Left ventricle myocardium inferior (tissue), 1 donor: ENCODE measurements at places on chromosomes 11 and 22.
A peak's percentile ranks its signal among the peaks of the same experiment; 100 is the strongest.

- H3K4me3 ChIP-seq = no peak overlapping the region
- H3K4me1 ChIP-seq = peaks cover 41% of the 10 kb centered on the region
- no peaks in the 10 kb centered on the region for H3K27me3 ChIP-seq
- peak overlapping the region; percentile 39 for H3K27ac ChIP-seq
- no peak for DNase-seq
Observed at GRCh38 chr11:130670200-130670599, 221.8 kb downstream of the ADAMTS15 start.

GRCh38 chr22:17754233-17754925, 19.9 kb downstream of the BID start:
- no peak for DNase-seq
- no peaks in the 10 kb centered on the region for H3K36me3 ChIP-seq
- H3K4me1 ChIP-seq = peaks cover 6% of the 10 kb centered on the region
- H3K27me3 ChIP-seq = no peaks in the 10 kb centered on the region
- H3K27ac ChIP-seq = no peak overlapping the region
- H3K4me3 ChIP-seq = no peak overlapping the region

GRCh38 chr11:2788168-2789071, 88.6 kb upstream of the KCNQ1OT1 start:
- no peaks in the 10 kb centered on the region for H3K36me3 ChIP-seq
- peak overlapping the region; percentile 10 for H3K4me3 ChIP-seq
- peaks cover 26% of the 10 kb centered on the region for H3K4me1 ChIP-seq
- DNase-seq = peak; percentile 11

- H3K36me3 ChIP-seq = no peaks in the 10 kb centered on the region
- peaks cover 46% of the 10 kb centered on the region for H3K4me1 ChIP-seq
- H3K4me3 ChIP-seq = no peak overlapping the region
- H3K27ac ChIP-seq = peak overlapping the region; percentile 22
- no peak for DNase-seq
- H3K27me3 ChIP-seq = no peaks in the 10 kb centered on the region
Observed at GRCh38 chr11:122344215-122344614, 228.2 kb upstream of the BLID start.

DNA sequence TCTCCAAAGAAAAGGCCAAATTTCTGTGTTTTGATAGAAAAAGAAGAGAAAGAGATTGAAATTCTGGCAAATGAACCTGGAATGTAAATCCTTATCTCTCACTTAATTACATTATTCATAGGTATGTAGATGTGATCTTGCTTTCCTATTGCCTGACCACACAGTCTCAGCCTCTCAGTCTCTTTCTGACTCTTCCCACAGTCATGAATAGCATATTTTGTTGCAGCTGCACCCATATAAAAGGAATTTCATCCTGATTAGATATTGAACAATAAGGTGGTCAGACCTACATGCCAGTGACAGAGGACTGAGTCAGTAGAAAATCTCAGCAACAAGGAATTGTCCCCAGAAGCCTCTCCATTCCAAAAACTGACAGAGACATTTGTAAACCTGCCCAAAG, 62.9 kb upstream of the LRRC4C start:
- no peaks in the 10 kb centered on the region for H3K36me3 ChIP-seq
- H3K4me3 ChIP-seq = no peak overlapping the region
- no peak for DNase-seq
- no peaks in the 10 kb centered on the region for H3K27me3 ChIP-seq

GRCh38 chr11:31865606-31866300, 54.6 kb upstream of the PAX6 start:
- no peak overlapping the region for H3K27ac ChIP-seq
- H3K4me3 ChIP-seq = no peak overlapping the region
- H3K27me3 ChIP-seq = peaks cover 84% of the 10 kb centered on the region
- H3K4me1 ChIP-seq = no peaks in the 10 kb centered on the region

- H3K4me1 ChIP-seq = peaks cover 21% of the 10 kb centered on the region
- no peak overlapping the region for H3K27ac ChIP-seq
- no peaks in the 10 kb centered on the region for H3K36me3 ChIP-seq
- H3K4me3 ChIP-seq = no peak overlapping the region
- DNase-seq = no peak
Observed at GRCh38 chr11:119347940-119348605, 1.6 kb upstream of the MFRP start.

GRCh38 chr11:128040603-128041002, 546.8 kb downstream of the ETS1 start:
- peaks cover 9% of the 10 kb centered on the region for H3K27me3 ChIP-seq
- no peaks in the 10 kb centered on the region for H3K4me1 ChIP-seq
- H3K4me3 ChIP-seq = no peak overlapping the region
- no peak for DNase-seq
- no peaks in the 10 kb centered on the region for H3K36me3 ChIP-seq
- no peak overlapping the region for H3K27ac ChIP-seq

- peaks cover 43% of the 10 kb centered on the region for H3K4me1 ChIP-seq
- no peaks in the 10 kb centered on the region for H3K27me3 ChIP-seq
- no peak for DNase-seq
- H3K27ac ChIP-seq = peak overlapping the region; percentile 16
Observed at GRCh38 chr11:44977493-44977984, 26.9 kb upstream of the TP53I11 start.
